Left renal pelvis (tissue), 4 donors: ENCODE measurements at places on chromosomes 2 and 18. TPM values are rescaled to one million over a fixed set of nuclear protein-coding genes. Genes with fewer than 3 reads are reported as not detected.

DNA sequence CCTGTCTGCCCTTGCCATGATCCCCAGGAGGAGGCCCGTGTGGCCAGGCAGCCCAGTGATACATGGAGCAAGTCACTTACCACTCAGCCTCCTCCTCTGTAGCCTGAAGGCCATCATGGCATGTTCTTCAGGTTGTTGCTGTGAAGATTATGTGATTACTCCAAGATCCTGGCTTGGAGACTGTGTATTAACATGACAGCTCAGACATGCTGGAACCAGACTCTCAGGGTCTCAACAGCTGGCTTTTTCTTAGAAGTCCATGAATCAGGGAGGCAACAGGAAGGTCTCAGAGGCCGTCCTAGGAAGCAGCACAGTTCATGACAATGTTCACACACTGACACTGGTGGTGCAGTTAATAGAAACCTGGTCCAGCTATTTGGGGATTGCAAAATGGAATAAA is 158.6 kb upstream of the TWIST2 start:
- no peak for DNase-seq

The GAREM1 gene
- 29.4 TPM for polyA plus RNA-seq

GRCh38 chr2:156702541-156702940 is 266.4 kb downstream of the GPD2 start:
- no peak for DNase-seq

GRCh38 chr2:215556979-215557378 is 121.1 kb upstream of the FN1 start:
- DNase-seq: no peak

The HOXD8 gene
- polyA plus RNA-seq: 179 TPM

DNA sequence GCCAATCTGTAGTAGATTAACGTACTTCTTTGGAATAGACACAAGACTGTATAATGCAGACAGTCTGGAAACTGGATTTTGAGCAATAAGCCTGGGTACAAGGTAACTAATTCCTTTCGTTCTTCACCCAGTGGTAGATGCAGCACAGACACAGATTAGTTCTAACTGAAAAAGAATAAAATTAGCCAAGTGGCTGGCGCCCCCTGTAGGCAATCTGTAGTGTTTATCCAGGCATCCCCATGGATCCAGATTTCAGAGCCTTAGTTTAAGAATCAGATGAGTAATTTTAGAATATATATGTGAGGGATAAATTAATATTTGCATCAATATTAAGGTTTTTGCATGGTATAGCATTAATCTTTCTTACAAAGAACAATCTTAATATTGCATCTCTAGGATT is 563.9 kb downstream of the DCC start:
- peak; percentile 14 for DNase-seq

DNA sequence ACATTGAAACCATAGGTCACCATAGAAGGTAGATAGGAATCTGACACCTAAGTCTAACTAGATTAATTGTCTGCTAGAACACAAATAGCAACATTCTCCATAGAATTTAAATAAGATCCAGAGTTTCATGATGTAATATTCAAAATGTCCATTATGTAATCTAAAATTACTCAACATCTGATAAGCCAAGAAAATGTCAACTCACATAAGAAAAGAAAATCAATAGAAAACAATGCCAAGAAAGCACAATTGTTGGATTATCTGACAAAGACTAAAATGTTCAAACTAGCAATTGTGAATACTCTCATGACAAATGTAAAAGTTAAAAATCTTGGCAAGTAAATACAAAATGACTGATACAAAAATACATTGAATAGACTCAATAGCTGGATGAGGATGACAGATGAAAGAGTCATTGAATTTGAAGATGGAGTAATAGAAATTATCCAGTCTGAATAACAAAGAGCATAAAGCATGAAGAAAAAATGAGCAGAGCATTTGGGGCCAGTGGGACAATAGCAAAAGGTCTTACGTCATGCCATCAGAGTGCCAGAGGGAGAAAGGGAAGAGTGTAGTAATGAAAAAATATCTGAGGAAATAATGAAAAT is 358.6 kb downstream of the METTL4 start:
- DNase-seq: no peak

DNA sequence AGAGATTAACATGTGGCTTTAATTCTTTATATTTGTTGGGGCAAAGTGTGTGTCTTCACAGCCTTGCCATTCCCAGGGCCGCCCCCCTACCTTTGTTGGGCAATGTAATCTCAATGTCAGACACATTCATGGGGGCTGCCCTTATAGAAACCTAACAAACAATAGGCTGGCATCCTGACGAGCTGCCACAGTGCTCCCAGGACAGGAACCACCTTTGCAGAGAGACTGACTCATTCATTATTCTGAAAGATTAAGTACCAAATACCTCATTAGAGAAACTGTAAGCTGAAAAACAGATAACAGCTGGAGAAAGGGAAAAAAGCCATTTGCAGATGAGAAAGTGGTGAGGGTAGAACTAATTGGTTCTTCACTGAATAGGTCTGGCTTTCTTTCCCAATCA is 1587.5 kb upstream of the PIK3C3 start:
- no peak for DNase-seq

GRCh38 chr2:239341146-239341732 is 59.6 kb downstream of the HDAC4 start:
- no peak for DNase-seq

- no peak for DNase-seq
Observed at GRCh38 chr2:10238991-10239485, 63.7 kb upstream of the HPCAL1 start.

- DNase-seq: no peak
Observed at GRCh38 chr2:219245899-219246230, 586 bp downstream of the STK16 start.

- DNase-seq: no peak
Observed at GRCh38 chr2:54642677-54643430, 80.6 kb upstream of the EML6 start.

The ANKRD23 gene
- 4.4 TPM for polyA plus RNA-seq

DNA sequence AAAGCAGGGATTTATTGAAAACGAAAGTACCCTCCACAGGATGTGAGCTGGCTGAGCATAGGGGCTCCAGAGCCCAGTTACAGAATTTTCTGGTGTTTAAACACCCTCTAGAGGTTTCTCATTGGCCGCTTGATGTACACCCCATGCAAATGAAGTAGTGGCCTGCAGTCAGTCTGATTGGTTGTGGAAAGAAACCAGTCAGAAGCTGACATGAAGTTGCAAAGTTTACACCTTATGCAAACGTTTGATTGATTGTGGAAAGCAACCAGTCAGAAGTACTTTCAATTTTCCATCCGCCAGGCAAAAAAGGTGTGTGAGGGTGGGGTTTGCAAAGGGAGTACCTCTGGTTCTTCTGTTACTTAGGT is 62.3 kb downstream of the VWA3B start:
- DNase-seq: no peak

The CNDP1 gene
- 0.76 TPM for polyA plus RNA-seq

The PLCL1 gene
- polyA plus RNA-seq: 23.4 TPM
